Fibroblast of the aortic adventitia (primary cell): ENCODE measurements at places on chromosomes 7 and 10.

GRCh38 chr10:23702977-23703414 lies 264.1 kb downstream of the OTUD1 start:
- peak; percentile 72 for DNase-seq

DNA sequence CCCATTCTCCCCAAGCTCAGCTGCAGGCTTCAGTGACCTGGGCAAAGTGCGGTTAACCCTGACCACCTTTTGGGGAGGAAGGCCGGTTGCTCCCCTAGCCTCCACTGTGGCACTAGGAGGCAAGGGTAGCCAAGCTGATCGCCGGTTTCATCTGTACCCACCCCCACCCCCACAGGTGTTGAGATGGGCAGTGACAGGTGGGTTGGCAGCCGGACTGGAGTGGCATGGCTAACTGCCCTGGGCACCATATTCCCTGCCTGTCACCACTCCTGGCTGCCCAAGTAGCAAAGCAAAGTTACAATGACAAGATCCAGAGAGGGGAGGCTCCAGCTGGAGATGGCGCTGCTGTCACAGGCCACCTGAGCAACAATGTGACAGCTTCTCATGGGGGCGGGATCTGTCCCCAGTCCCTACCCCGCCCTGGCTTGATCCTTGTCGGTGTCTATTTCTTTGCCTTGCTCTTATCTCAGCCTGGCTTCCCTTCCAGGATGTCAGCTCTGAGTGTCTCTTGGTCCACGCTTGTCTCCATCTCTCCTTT lies 27.0 kb upstream of the BMS1 start:
- DNase-seq = no peak

- no peak for DNase-seq
These were observed 55.5 kb downstream of the WDFY4 start for GRCh38 chr10:48740015-48740707.

DNA sequence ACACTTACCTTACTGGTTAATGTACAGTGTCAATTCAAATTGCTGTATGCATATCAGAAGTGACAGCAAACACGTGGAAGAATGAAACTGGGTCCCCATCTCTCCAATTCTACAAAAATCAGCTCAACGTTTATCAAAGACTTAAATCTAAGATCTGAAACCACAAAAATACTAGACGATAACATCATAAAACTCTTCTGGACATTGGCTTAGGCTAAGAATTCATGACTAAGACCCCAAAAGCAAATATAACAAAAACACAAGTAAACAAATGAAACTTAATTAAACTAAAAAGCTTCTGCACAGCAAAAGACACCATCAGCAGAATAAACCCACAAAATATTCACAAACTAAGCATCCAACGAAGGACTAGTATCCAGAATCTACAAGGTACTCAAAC lies 35.9 kb upstream of the PFKP start:
- no peak for DNase-seq

- peak; percentile 63 for DNase-seq
These were observed 2.3 kb downstream of the HNRNPA2B1 start for GRCh38 chr7:26198133-26198780.

GRCh38 chr7:84088802-84089201 lies 105.8 kb downstream of the SEMA3A start:
- DNase-seq = no peak

GRCh38 chr7:135789956-135790355 lies 41.3 kb upstream of the FAM180A start:
- no peak for DNase-seq

DNA sequence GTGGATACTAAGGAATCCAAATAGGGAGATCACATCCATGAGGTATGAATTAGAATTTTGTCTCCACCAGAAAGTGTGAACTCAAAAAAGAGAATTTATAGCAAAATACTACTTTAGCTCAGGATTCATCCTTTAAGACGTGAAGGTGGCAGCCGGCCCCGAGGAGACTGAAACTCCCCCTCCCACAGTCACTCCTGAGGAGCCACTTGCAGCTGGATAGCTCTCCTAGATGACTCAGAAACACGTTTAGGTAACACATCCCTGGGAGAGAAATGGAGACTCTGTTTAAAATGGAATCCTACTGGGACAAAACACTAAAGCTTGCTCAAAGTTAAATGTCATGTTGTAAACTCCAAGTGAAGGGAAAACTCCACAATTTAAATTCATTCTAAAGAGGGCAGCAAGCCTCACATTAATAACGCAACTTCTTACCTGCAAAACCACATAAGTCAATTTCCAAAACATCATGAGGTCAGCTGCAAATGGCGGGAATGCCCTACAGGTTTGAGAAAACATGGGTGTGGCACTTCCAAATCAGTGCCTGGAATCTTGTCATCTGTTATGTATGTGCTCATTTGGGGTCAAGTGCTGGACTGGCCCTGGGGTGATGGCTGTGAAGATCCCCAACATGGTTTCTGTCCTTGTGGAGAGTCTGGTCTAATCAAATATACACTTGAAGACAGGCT lies 46.2 kb downstream of the ICA1 start:
- DNase-seq = no peak
